Effector CD4-positive, alpha-beta T cell (primary cell): ENCODE measurements at places on chromosomes 3 and 15.
A peak's percentile ranks its signal among the peaks of the same experiment; 100 is the strongest.

- DNase-seq: no peak
These were observed 12.8 kb downstream of the UBR1 start for GRCh38 chr15:43093026-43093425.

GRCh38 chr3:194814878-194815357, 129.2 kb downstream of the FAM43A start:
- no peak for DNase-seq

DNA sequence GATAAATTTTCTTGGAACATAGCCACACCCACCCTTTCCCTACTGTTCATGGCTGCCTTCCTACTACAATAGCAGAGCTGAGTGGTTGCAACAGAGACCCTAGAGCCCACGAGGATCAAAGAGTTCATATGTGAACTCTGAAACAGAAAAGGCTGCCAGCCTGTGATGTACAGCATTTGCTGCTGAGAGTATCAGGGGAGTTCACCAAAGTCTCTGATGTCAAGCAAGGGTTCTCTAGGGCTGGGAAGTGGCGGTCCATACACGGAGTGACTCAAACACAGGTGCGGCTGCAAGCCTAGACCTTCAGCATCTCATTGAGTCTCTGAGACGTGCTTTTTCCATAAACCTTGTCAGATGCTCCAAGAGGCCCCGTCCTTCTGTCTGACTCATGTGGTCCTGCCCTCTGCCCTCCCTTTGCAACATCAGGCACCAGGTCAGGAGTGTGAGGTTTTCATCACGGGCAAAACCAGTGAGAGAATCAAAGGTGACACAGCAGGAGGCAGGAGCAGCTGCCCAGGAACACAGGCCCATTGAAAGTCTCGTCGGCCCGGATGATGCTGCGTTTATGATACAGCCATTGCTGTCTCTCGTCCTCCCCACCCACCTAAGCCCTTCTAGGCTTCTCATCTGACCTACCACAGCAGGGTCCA, 42.9 kb downstream of the PCSK6 start:
- no peak for DNase-seq

DNA sequence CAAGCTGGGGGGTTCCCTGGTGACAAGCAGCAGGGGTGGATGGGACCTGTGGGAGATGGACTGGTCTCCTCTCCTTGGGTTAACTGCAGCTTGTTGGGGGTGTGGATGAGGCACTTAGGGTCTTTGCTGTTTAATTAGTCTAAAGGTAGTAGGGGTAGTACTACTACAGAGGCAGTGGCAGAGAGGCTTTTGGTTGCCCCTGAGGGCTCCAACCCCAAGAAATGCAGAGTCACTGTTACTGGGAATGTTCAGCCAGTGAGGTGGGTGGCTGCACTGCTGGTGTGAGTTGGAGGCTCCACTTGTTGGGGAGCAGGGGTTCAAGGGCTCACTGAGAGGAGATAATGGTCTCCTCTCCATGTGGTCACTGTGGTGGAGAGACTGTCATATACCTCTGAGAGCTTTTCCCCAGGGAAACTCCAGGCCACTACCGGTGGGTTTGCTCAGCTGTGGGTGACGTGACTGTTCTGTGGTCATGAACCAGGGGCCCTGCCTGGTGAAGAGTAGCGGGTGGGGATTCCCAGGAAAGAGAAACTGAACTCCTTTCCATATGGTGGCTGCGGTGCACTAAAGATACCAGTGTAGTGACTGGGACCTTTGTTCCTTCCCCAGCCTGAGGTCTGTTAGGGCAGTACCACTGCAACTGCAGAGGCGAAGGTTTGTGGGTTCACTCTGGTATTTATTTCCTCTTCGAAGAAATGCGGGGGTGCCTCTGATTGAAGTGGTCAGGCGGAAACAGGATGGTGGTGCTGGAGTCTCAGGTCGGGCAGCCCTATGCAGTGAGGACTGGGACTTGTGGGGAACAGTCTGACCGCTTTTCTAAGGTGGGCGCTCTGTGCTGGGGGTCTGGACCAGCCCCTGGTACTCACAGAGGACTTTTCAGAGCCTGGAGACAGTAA, 68.9 kb upstream of the TNFSF10 start:
- peak; percentile 70 for DNase-seq

DNA sequence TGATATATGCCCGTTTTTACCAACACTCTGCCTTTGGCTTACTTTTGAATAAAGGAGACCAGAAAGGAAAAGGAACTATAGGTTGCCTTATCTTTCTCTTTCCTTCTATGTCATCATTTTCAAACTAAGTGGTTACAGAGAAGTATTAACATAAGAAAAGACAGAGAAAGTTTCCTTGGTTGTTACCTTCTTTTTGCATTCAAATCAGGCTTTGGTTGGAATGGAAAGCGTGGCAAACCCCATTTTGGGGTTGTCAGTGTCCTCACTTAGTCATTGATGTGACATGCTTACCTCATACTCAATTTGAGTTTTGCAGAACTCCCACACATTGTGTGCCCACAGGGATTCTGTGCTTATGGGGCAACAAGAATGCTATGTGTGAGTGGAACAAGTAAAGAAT, 3.7 kb upstream of the THRB start:
- no peak for DNase-seq

GRCh38 chr3:62013951-62014350, 359.4 kb downstream of the FEZF2 start:
- no peak for DNase-seq

- DNase-seq: no peak
These were observed 504.6 kb downstream of the FOXP1 start for GRCh38 chr3:71078723-71079525.

- DNase-seq: no peak
These were observed 62.4 kb downstream of the MBNL1 start for GRCh38 chr3:152331018-152331541.

DNA sequence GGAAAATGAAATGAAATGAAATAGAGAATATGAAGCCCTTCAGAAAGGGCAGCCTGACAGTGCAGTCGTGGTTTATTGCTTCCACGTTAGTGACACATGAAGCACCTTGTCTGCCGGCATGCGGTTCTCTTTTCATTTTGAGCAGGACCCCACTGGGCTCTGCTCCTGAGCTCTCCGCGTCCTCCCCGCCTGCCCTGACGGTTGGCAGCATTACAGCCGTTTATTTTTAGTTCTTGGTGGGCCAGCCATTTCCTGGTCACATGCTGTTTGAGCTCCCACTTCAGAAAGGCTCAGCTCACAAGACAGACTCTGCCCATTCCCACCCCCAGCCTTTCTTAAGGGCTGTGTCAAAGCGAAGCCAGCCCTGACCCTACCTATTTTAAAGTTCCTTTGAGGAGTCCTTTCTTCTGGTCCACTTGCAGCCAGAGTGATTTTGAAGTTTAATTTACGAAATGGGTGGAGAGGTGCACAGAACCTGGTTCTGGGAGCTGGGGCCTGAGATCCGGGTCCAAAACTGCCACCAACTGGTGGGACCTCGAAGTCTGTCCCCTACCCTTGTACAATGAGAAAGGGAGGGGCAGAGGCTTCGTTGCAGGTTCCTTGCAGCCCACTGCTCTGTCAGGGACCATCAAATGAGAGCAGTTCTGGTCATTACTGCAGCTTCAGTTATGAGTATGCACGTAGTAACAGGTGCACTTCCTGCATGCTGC, 60.1 kb downstream of the MGLL start:
- DNase-seq: no peak

DNA sequence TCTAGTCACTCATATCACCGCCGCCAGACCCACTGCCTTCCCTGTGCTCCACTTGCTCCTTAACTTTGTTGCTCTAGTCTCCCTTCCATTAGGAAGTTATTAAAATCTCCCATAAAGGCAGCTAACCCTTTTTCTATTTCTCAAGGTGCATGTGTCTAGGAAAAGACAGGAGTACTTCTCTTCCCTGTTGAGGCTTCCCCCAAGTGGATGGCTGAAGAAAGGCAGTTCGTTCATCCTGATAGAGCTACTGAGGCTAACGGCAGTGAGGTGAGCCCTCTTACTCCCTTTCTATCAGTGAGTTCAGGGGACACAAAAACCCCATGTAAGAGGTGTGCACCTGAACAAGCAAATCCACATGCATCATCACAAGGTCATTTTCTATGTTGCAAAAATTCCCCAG, 397.8 kb downstream of the IGSF11 start:
- no peak for DNase-seq

GRCh38 chr3:51243924-51244323, 141.2 kb upstream of the MANF start:
- no peak for DNase-seq

- no peak for DNase-seq
These were observed 25.0 kb downstream of the PLCL2 start for GRCh38 chr3:16909802-16910201.

GRCh38 chr3:20039765-20040547, at the start of gene KAT2B:
KAT2B (plus strand) TSS chr3:20040446; CDS start chr3:20040478, 32 bp downstream.
- peak; percentile 74 for DNase-seq

GRCh38 chr3:17555525-17555924, 186.9 kb downstream of the TBC1D5 start:
- DNase-seq: no peak

GRCh38 chr15:69601711-69602504, 149.3 kb downstream of the RPLP1 start:
- no peak for DNase-seq

DNA sequence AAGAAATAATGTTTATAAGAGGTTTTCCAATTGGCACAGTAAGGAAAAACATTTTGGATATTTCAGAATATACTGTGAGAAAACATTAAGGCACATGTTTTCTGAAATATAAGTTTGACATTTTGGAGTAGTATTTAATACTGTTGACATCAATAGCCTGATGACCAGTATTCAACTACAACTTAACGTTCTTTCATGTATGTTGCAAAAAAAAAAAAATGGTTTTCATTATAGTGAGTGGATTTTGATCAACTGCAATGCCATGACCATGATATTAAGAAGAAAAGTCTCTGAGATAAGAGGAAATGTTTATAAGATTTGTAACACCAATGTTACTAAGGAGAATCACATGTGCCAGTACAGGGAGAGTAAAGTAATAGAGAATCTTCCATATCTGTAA, 252.8 kb upstream of the RORA start:
- no peak for DNase-seq

DNA sequence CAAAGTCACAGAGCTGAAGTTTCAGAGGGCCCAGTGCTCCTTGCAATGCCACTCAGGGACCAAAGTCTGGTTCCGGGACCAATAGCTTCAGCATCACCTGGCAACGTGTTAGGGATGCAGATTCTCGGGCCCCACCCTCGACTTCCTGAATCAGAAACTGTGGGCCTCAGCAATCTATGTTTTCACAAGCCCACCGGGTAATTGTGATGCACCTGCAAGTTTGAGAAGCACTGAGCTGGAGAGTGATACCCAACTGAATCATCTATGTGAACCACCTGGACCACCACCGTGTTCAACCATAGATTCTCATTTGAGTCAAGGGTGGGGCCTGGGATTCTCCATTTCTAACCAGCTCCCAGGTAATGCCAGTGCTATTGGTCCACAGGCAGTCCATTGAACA, 55.7 kb downstream of the CORO2B start:
- no peak for DNase-seq

DNA sequence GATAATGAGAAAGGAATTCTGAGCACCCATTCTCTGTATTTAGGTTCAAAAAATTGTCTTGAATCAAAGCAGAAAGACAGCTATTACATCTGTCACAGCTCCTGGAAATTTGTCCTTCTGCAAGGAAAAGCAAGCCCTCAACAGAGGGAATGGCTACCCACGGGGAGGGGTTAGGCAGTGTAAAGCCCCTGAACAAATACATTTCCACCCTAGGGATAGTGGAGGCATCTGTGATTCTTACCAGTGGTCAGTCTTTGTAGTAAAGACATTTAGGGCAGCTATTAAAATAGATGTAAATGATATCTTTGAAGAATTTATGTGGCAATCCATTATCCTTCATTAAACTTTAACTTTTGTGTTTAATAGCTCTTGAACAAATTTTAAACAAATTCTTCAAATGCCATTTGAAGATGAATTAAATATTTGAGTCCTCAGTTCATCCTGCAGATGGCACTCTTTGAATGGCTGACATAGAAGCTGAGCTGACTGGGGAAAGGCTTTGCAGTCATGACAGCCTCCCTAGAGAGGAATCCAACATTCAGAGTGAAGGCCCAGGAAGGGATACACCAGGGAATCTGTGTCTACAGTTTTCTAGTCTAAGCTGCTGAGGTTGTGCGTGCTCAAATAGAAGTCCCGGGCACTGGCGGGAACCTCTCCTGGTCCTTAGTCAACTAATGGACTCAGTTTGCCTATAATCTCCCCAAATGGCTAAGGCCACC, 359.7 kb upstream of the ROPN1 start:
- DNase-seq: no peak

GRCh38 chr3:33054100-33055092, 42.5 kb downstream of the GLB1 start:
- DNase-seq: no peak

GRCh38 chr15:43275740-43276562, 9.2 kb upstream of the TGM5 start:
- DNase-seq: no peak

DNA sequence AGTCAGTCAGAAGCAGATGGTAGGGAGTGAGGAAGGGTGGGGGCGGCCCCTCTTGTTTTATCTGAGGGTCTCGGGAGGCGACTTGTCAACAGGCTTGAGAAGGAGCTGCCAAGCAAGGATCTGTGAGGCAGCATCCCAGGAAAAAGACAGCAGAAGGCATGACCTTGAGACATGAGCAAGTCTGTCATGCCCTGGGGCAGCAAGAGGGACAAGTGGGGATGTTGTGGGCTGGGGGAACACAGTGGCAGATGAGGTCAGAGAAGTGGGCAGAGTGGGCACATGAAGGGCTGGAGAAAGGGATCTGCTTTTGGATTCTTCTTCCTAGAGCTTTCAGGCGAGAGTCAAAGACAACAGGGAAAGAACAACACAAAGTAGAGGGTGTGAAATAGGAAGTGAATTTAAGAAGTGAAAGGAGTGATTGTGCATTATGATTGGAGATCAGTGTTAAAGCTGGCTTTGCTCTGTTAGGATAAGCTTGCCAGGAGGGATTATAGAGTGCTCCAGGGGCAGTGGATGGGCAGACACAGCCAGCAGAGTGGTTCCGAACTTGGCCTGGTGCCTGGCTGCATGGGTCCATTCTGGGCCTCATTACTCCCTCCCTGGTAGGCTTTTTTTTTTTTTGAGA, 73.3 kb downstream of the USP13 start:
- DNase-seq: no peak

GRCh38 chr15:90394748-90395442, 6.9 kb downstream of the IQGAP1 start:
- DNase-seq: no peak

DNA sequence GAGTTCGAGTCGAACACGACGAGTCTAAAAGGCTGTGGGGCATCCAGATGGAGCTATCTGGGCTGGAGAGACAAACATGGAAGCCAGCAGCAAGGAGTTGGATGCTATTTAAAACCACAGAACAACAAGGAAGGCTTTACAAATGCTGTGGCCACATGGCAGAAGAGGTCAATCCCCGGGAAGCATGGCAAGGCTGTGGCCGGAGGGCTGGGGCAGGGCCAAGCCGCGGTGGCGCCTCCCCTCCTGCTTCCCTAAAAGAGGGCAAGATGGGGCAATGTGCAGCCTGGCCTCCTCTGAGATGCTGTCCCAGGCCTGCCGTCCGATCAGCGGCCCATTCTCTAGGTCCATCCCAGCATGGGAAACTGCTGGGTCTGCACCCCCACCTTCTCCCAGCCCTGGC, 139.1 kb downstream of the SRGAP3 start:
- no peak for DNase-seq
